ENCODE measurements at places on chromosomes 13 and 19.

DNA sequence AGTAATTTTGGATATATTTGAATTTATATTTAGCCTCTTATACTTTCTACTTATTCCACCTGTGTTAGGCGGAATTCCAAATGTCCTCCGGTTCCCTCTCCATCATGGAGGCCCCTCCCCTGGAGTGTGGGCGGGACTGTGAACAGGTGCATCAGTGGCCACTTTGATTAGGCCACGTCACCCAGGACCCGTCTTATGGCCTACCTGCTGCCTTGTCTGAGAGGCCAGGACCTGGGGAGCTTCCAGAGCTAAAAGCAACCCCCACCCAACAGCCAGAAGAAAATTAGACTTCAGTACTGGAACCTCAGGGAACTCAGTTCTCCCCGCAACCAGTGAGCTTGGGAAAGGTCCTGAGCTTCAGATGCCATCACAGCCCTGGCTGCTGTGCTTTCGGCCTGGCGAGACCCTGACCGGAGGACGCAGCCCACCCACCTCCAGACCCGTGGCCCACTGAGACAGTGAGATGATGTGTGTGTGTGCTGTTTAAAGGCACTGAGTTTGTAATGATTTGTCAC is 200.2 kb upstream of the SOX1 start:
- DNase-seq: no peak

DNA sequence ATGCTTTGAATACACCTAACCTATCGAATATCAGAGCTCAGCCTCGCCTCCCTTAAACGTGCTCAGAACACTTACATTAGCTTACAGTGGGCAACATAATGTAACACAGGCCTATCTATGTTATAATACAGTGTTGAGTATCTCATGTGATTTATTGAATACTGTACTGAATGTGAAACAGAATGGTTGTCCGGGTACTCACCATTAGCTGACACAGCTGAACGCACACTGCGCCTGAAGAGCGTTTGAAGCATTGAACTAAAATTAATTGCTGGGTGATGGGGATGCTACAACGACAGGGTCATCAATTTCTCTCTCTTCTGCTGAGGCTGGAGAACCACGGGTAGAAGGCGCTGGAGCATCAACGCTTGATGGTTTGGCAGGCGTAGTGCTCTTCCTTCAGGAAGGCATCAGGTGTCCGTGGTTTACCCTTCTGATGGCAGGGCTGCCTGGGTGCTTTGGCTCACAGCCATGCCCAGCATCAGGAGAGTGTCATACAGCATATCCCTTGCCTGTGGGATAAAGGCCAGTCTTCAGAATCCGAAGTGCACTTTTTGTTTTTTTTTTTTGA is 46.9 kb upstream of the UBE2L5 start:
- no peak for DNase-seq

GRCh38 chr13:113552079-113552478 is 32.5 kb upstream of the TFDP1 start:
- no peak for DNase-seq

- DNase-seq: no peak
Observed at GRCh38 chr19:7874076-7874896, at the start of gene PRR36. Gene PRR36, minus strand, starts transcription at chr19:7874390. Its CDS starts 701 bp downstream, at chr19:7873689.

GRCh38 chr13:21825186-21825585 is 154.3 kb downstream of the FGF9 start:
- DNase-seq: no peak

- no peak for DNase-seq
Observed at GRCh38 chr19:50003810-50004419, 21.3 kb downstream of the VRK3 start.

- no peak for DNase-seq
Observed at GRCh38 chr13:75796825-75797224, 160.7 kb downstream of the LMO7 start.

- no peak for DNase-seq
Observed at GRCh38 chr19:36527873-36528193, 238 bp downstream of the ZNF260 start.

- no peak for DNase-seq
Observed at GRCh38 chr13:93262729-93263345, 36.2 kb downstream of the GPC6 start.

DNA sequence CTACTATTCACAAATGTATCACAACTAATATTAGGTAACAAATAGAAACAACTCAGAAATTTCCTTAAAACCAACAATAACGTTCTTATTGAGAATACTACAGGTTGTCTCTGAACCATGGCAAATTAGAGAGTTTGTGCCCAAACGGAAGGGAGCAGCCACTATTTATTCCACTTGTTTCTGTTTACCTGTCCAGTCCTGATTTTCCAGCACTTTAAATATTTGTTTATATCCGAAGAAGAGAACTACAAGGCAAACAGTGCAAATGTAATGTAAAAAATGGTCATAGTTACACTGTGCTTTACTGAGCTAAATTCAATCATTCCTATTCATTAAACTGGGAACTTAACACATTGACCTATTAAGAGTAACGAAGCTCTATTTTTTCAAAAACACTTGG is 9.2 kb downstream of the SUCLA2 start:
- no peak for DNase-seq

DNA sequence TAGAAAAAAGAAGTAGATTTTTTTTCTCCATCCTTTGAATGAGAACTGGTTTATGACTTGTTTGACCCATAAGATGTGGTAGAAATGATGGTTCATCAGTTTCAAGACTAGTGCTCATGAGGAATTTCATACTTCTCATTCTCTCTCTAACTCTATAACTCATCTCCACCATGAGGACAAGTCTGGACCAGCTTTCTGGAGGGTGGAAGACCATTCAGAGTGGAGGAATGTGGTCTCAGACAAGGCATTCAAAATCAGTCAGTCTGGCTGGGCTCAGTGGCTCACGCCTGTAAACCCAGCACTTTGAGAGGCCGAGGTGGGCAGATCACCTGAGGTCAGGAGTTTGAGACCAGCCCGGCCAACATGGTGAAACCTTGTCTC is 3.5 kb upstream of the EID2 start:
- DNase-seq: no peak

DNA sequence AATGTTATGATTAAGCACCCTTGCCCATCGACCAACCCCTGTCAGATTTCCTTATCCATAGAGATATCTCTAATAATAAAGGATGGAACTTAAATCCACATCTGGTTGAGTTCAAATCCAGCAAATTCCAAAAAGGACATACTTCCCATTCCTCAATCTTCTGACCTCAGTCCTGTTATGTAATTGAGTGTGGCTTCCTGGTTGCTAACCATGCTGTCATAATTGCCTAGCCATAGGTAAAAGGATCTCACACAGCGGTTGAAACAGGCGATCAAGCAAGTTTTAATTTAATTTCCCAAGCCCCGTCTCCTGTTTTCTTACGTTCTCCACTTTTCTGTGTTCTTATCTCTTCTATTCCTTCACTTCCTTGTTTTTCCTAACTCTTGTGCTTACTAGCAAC is 550.3 kb downstream of the GPC6 start:
- DNase-seq: no peak

DNA sequence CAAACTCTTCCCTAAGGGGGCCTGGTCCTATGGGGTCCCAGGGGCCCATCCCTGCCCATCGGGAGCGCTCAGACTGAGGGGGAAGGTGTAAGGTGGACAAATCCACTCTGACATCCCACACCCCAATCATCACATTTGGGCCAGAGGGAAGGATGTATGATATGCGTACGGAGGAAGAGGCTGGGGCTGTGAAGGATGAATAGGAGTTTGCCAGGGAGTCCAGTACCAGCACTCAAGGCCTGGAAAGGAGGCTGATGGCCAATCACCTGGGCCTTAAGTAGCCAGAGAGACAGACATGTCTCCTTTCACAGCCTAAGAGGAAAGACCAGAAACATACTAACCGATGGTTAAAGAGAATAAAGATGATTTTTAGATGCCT is 14.9 kb downstream of the TJP3 start:
- DNase-seq: no peak

Data from effector CD8-positive, alpha-beta T cell (primary cell).